ENCODE measurements at places on chromosomes 11 and 22.

DNA sequence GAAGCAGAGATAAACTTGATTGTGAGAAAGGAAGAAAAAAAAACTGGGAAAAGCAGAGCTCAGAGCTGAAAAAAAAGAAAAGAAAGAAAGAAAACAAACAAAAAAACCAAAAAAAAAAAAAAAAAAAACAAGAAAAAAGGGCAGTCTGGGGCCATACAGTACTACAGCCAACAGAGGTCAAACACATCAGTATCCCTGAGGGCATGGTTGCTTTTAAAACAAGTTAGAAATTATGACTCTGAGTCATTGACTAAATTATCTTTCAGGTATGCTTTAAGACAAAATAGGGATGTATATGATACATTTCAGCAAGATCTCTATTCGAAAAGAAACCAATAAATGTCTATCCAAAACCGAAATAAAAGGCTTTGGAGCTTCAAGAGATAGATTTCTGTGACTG lies 37.1 kb upstream of the TLCD5 start:
- DNase-seq, result no peak

DNA sequence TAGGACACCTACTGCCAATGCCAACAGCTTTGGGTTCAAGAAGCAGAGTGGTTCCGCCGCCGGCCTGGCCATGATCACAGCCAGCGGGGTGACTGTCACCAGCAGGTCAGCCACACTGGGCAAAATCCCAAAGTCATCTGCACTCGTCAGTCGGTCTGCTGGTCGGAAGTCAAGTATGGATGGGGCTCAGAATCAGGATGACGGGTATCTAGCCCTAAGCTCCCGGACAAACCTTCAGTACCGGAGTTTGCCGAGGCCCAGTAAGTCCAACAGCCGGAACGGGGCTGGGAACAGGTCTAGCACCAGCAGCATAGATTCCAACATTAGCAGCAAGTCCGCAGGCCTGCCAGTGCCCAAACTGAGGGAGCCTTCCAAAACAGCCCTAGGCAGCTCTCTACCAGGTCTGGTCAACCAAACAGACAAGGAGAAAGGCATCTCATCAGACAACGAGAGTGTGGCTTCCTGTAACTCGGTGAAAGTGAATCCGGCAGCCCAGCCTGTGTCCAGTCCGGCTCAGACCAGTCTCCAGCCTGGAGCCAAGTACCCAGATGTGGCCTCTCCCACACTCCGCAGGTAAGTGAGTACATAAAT lies 115.1 kb downstream of the DBX1 start:
- no peak for DNase-seq

DNA sequence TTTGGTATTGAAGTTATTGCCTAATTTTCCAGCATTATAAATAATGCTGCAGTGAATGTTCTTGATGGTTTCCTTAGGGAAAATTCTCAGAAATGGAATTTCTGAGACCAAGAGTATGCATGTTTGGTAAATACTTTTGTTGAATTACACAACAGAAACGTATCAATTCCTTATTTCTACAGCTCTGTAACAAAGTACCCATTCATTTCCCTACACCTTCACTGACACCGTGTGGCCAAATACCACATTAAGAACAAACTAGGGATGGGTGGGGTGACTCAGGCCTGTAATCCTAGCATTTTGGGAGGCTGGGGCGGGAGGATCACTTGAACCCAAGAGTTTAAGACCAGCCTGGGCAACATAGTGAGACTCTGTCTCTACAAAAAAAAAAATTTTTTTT lies 21.8 kb downstream of the MCAM start:
- DNase-seq, result no peak

- DNase-seq, result no peak
Observed at GRCh38 chr22:20852076-20852475, 6.5 kb downstream of the PI4KA start.

GRCh38 chr11:96869207-96869606 lies 479.4 kb downstream of the JRKL start:
- no peak for DNase-seq

DNA sequence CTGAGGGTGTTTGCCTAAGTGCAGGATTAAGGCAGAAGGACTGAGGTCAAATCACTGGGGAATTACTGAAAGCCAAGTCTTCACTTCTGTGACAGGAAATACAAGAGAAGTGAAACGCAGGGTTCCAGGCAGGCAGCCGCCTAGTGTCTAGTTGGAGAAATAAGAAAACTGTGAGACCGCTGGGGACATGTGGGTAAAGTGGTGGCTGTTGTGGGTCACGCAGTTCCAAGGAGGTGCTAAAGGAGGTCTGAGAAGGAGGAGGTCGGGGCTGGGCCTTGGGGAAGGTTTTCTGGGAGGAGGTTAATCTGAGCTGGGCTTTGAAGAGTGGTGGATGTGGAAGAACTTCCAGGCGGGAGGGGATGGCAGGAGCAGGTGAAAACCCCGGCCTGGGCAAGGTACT lies 11.2 kb downstream of the MCM5 start:
- no peak for DNase-seq

- peak; percentile 17 for DNase-seq
Observed at GRCh38 chr22:44142421-44143104, 38.2 kb upstream of the PARVG start.

- DNase-seq, result no peak
Observed at GRCh38 chr11:15288863-15289262, 174.1 kb downstream of the INSC start.

DNA sequence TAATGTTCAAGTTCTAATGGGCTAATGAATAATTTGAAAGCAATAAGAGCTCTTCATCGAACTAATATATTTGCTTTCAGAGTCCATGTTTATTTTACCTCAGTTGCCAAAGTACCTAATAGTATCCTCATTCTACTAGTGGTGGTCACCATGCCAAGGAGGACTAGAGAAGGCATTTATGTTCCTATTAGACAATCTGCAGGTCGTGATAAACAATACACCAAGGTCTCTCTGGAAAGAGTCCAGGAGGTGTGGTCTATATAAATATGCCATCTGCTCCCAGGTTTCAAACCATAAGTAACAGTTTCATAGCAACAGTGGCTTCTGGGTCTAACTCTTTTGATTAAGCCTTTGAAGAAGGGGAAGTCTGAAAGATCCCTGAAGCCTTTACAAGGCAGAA lies 42.9 kb downstream of the ARFGAP3 start:
- no peak for DNase-seq

GRCh38 chr11:123905826-123906225 lies 3.9 kb downstream of the OR8D4 start:
- DNase-seq, result no peak

DNA sequence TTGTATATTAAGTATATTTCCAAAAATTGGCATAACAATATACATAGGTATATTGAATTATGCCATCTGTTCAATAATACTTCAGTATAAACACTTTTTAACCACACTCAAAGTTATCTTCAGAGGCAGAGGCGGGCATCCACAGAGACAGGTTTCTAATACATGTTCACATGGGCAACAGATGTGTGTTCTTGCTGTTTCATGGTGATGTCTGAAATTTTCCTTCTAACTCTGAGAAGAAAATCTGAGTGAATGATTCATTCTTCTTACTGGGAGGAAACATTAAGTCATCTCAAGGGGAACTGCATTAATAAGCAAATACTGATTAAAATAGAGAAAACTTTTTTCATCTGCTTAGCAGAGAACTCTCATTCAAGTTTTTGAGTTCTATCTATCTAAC lies 1074.5 kb downstream of the LRRC4C start:
- no peak for DNase-seq

DNA sequence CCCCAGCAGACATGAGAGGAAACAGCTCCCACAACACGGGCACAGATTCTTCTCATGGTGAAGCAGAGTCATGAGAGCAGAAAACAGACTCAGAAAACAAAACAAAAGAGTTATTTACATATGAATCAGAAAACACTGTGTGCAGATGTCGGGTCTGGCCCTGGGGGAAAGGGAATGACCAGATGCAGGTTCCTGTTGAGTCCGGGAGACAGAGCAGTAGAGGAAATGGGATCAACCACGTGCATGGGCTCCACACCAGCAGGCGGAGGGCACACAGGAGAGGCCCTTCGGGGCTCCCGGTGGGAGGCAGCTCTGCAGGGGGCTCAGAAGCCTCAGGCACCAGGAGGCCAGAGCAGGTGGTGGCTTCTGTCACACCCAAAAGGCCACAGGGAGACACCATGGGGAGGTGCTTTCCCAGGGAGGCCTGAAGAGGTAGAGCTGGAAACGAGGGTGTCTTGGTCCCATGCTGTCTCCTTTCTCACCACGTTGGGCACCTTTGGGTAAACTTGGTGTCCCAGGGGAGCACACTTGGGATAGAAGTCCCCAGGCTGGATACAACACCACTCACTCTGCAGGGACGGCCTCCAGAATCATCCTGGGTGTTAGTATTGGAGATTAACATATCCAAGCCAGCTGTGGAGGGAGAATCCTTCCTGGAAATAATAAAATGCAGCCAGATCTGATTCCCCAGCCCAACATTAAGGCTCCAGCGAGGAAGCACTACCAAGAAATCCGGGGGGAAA lies 764.7 kb downstream of the BRD1 start:
- no peak for DNase-seq

GRCh38 chr11:75189911-75190310 lies 39.0 kb downstream of the SLCO2B1 start:
- no peak for DNase-seq

DNA sequence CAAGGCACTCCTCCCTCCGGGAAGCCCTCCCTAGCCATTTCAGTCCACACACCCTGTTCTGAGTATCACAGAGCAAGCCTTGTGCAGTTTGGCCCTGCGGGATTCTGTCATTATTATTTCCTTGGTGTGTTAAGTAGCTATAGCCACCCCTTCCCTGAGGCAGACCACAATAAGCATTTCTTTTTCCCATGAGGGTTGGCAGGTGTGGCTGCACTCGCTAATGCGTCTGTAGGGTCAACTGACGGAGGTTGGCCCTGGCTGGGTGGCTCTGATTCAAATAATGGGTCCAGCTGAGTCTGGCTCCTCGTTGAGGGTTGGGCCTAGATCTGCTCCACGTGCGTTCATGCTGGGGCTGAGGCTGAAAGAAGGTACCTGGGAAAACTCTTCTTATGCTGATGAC lies 5.1 kb downstream of the F2 start:
- no peak for DNase-seq

DNA sequence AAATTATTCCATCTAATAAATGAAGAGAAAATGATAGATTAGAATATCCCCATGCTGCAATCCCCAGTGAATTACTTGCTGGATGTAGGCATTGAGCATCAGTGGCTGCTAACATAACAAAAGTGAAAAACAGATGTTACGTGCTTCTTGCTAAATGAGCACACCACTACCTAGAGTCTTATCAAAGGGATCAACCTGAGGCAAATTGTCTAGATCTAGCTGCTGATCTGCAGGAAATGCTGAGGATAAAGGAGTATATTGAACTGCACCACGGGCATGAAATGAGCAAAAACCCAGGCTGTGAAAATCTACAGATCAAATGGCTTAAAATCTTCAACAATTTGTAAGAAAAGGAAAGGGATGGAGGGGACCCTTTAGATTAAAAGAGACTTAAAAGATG lies 45.3 kb upstream of the SCUBE2 start:
- no peak for DNase-seq

- DNase-seq, result no peak
Observed at GRCh38 chr22:30047364-30047738, 32.9 kb upstream of the HORMAD2 start.

DNA sequence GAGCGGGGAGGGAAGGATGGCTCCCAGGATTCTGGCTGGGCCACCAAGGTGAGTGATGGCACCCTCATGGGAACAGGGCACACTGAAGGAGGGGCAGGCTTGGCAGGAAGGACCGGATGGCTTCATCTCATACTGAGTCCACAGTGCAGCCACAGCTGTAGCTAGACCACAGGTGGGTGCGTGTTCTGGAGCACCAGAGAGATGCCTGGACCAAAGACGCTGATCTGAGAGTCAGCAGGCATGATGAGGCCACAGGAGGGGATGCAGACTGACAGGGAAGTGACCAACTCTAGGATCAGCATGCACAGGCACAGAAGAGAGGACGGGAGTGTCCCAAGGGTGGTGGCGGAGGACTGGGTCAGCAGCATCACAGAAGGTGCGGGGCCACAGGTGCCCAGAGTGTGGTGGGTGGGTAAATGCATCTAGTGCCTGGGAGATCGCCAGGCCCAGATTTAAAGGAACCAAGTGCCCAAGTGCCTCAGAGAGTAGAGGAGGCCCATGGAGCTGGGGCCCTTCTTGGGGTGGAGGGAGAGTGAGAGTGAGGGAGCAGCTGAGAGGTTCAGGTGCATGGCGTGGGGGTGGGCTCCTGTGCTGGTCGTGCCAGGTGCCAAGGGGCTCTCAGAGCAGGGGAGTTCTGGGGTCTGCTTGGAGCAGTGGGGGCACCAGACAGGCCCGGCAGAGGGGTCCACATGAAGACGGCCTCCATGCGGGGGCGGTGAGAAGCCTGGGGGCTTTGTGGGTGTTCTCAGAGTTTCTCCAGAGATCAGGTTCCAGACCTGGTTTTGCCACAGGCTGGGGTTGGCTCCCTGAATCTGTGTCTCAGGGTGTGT lies 113.7 kb downstream of the CEP164 start:
- no peak for DNase-seq

GRCh38 chr11:9139628-9140357 lies 48.4 kb upstream of the SCUBE2 start:
- no peak for DNase-seq

DNA sequence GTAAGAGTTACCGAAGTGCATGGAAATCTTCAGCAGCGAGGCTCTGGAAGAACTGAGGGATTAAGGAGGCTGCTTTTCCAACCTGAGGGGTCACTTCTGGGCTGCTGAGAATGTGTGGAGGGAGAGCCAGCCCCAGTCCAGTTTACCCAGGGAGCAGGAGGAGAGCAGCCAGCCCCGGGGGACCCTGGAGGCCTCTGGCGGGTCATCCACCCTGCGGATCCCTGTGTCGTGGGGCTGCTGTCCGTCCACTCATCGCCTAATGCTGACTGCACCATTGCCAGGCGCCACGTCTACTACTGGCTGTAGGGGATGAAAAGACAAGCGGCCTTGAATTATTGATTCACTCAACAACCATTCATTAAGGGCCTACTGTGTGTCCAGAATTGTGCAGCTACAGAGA lies 228.7 kb upstream of the TBCEL start:
- no peak for DNase-seq

- no peak for DNase-seq
Observed at GRCh38 chr22:44523981-44524759, 26.1 kb upstream of the RTL6 start.

- DNase-seq, result no peak
Observed at GRCh38 chr11:15500643-15501042, 385.9 kb downstream of the INSC start.

DNA sequence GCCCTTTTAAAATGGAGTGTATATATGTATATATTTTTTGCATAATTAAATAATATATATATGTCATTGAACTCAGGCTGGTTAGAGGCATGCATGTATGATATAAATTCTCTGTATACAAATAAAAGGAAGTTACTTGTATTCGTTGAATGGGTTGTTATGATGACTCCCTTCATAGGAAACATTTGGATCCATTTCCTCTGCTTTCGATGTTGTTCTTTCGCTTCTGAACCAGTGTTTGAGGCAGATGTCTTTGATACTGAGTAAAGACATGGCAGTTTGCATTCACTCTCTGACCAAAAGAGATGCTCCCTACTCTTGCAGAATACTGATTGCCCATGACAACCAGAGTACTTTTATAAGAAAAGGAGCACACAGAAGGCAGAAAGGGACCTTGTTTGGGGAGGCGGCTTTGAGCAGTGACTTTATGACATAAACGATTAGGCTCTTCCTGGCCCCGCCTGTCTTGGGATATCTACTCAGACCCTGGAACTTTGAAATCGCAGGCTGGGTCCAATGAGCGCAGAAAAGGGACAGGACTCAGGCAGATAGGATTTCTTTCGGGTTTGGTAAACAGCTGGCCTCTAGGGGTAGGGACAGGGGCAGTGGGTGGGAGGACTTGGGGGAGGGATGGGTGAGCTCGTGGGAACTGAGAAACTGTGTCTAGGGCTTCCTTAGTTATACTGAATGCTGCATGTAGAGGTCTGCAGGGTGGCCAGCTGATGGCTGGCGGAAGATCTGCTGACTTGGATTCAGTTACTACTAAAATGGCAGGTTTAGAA lies 23.2 kb downstream of the TIMP3 start:
- no peak for DNase-seq
